Lower leg skin (tissue), 4 donors: ENCODE measurements at places on chromosomes 4 and X.

GRCh38 chr4:123444290-123444731, 47.7 kb downstream of the SPRY1 start:
- no peak for DNase-seq

GRCh38 chrX:20432048-20432447, 165.3 kb upstream of the RPS6KA3 start:
- DNase-seq = no peak

- no peak for DNase-seq
These were observed 32.2 kb upstream of the CCKAR start for GRCh38 chr4:26522478-26522877.

- no peak for DNase-seq
These were observed 186.9 kb downstream of the STK32B start for GRCh38 chr4:5238173-5238572.

DNA sequence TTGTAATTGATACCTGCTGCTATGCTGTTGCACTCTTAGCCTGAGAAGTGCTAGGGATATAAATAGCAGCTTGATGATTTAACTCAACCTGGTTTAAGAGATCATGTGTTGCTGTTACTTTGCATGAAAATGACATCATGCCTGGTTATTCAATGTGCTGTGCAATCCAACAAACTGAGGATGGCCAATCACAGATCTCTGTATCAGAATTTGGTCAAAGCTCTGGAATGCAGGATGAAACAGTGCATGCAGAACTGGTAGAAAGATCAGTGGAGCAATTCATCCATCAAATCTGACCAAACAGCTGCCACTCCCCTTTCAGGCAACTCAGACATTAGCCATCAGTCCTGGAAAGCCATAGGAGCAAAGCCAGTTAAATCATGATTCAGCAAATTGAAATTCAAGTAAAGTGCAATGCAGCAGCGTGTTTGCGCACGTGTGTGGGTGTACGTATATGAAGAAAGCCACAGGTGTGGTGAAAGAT, 160.3 kb upstream of the RASGEF1B start:
- DNase-seq = no peak

GRCh38 chrX:10230222-10230621, 73.4 kb downstream of the CLCN4 start:
- DNase-seq = no peak

DNA sequence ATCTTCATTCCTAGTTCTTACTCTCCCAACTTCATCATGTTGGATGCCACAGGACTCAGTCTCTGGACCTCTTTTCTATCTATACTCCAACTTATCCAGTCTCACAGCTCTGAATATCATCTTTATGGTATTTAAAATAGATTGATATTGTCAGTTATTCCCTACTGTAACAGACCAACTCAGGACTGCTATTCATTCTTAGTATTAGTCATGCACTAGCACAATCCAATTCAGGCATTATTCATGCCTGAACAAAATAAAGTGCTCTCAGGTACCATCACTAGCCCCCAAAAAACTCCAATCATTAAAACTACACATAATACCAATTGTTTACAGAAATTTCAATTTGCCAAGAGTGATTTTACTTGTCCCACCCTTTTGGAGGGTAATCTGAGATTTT, 37.7 kb downstream of the FRYL start:
- no peak for DNase-seq

DNA sequence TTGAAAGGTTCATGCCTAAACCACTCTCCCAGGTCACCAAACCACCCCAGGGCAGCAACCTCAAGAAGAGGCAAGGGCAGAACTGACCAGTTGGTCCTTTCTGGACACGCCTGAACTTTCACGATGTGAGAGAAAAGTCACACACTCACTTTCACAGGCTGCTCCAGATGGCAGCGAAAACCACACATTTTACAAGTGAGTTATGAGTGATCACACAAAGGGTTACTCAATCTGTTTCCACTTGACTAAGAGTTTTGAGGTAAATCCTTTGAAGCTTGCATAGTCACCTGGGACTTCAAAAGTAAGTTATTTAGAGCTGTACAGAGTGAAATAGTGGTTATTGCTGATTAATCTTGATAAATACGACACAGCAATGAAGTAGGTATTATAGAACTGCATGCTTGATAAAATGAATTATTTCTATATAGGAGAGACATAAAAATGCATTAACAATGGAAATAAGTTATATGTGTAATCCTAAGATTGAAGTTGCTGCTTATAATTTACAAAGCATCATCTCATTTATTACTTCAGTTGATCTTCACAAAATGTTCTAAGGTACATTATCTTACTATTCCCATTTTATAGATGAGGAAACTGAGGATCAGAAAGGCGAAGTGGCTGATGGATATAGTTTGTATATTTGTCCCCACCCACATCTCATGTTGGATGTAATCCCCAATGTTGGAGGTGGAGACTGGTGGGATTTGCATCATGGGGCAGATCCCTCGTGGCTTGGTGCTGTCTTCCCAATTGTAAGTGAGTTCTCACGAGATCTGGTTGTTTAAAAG, 103.0 kb upstream of the KLF3 start:
- no peak for DNase-seq

DNA sequence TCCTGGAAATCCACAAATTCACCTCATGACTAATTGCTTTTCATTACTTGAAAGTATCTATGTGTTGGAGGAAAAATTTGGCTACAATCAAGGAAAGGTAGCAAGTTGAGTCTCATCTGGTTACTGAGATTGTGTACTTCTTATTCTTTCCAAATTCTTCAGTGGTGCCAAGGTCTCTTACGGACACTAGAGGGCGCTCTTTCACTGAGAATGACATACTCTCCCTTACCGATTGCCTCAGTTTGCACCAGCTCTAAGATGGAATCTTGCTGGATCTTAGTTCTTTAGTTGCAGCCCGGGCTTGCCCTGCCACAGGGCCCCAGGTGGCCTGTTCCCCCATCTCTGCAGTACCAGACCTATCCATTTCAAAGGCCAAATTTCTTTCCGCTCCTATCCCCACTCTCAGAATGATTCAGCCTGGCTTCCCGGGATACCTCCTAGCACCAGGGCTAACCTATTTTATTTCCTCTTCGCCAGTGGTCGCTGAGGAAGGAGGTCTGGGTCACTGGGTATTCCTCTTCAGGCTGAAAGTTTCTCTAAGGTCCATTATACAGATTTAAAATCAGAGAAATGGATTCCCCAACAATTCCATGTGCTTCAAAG, 24.6 kb upstream of the GPR50 start:
- DNase-seq = no peak

DNA sequence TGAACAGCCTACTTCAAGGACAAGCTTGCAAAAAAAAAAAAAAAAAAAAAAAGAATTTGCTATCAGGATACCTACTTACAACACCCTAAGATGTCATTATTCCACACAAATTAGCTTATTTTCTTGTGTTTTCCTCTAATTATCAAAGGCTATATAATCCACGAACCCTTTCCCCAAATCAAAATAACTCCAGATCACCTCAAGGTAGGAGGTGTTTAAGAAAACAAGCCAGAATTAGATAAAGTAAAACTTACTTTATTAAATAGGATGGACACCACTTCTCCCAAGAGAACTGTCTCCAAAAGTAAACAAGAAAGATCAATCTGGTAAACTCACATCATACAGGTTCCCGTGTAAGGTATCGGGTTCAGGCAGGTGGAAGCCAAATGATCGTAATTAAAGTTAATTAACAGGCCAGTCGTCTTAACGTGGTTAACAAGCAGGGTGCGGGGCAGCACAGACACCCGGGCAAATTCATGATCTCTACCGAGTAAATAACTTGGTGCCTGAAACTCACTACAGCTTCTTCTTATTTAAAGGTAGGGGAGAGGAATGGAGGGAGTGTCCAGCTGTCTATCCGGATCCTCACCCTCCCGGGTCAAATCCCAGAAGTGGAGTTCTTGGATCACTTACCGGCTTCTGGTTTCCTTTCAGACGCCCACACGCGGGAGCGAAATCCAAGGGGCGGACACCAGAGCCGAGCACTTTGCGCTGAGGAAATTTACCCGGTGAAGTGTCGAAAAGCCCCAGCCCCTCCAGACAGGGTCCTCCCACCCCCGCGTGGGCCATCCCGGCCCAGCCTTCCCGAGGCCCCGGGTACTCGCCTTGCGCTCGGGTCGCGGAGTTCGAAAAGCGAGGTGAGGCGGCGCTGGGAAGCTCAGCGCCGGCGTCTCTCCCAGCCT, 708 bp downstream of the ARAP2 start:
- peak; percentile 87 for DNase-seq

- no peak for DNase-seq
These were observed 768 bp downstream of the MID2 start for GRCh38 chrX:107826238-107827029.

DNA sequence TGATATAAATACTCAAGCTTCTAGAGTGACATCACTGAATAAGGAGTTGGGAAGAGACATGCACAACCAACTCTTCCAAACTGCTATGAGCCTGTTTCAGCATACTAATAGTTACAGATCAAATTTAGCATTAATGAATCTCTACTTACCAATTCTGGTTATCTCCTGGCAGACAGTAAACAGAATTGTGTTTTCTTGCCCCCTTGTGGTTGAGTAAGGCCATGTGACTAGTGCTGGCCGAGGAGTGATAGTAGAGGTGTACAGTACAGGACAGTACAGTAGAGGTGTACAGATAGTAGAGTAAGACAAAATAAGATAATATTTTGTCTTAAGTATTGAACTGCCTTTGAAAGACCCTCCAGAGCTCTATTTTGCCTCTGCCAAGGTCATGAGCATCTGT, 681.4 kb downstream of the GABRG1 start:
- no peak for DNase-seq

DNA sequence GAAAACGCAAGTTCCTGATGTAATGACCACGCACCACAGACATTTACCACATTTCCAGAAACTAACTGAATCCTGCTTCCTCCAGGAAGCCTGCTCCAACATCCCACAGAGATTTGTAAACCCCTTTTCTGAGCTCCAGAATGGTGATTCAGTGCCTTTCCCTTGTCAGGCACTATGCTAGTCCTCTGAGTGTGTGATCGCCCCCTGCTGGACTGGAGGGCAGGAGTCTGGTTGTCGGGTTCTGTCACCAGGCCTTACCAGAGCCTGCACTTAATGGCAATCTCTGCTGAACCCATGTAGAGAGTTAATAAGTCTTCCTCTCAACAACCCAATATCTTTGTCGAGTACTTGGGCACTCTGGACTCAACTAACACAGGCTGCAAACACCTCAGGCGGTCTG, 14.5 kb upstream of the KDM5C start:
- DNase-seq = no peak

DNA sequence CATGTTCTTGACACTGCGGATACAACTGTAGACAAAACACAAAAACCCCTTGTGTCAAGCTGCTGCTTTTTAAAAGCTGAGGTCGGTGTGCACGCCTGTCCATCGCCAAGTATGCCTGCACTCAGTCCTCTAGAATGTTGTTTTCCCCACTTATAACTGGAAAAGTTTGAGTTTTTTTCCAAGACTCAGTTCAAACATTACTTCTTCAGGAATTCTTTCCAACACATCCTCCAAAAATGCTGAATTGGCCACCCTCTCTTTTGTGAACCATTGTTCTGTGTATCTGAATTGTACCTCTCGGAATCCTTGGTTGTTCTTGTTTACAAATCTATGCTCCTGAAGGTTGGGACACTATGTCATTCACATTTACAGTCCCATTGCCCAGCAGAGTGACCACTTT, 94.6 kb downstream of the REELD1 start:
- DNase-seq = no peak

DNA sequence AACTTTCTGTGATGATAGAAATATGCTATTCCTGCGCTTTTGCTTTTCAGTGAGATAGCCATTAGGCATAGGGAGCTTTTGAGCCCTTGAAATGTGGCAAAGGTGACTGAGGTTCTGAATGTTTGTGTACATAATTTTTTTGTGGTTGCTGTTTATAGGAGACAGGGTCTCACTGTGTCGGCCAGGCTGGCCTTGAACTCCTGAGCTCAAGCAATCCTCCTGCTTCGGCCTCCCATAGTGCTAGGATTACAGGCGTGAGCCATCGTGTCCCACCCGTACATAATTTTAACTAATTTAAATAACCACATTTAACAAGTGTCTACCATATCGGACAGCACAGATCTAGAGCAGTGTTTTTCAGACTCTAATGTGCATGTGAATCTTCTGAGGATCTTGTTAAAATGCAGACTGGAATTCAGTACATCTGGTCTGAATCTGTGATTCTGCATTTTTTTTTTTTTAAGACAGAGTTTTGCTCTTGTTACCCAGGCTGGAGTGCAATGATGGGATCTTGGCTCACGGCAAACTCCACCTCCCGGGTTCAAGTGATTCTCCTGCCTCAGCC, 45.3 kb downstream of the CASP6 start:
- no peak for DNase-seq

DNA sequence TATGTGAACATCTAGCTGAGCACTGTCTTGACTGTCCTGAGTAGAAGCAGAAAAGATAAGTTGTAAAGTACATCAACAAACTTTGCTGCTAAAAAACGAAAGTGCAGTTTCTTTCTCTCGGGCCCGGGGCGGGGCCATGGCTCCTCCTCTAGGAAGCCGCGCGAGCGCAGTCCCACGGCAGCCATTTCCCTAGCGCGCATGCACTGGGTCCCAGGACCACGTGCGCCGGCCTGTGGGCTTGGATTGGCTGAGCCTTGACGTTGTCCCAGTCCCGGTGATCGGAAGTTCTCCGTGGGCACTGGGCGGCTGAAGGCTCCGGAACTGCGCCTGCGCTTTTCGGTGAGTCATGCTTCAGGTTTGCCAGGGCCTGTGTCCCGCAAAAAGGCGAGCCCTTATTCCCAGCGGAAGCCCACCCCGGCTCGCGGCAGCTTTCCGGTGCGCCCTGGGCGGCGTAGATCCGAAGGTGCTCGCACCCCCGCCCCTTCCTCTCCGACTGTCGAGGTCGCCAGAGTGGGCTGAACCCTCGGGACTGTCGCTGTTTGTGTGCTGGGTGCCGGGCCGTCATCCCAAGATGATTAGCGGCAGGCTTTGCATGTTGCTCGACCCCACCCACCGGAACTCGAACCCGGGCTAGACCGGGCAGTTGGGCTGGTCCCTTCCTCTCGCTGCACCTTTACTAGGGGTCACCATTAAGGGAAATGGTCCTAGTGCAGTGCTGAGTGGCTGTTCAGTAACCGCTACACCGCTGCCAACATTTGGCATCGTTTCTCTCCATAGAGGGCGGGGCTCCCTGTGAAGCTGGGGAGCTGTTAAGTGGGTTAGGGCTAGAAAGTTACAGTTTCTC, at the start of gene TCEANC:
TSS of gene TCEANC (plus strand) at position 292 of the 844 bp plus-strand sequence. CDS start 9,368 bp downstream, outside the sequence.
- DNase-seq = peak; percentile 93

DNA sequence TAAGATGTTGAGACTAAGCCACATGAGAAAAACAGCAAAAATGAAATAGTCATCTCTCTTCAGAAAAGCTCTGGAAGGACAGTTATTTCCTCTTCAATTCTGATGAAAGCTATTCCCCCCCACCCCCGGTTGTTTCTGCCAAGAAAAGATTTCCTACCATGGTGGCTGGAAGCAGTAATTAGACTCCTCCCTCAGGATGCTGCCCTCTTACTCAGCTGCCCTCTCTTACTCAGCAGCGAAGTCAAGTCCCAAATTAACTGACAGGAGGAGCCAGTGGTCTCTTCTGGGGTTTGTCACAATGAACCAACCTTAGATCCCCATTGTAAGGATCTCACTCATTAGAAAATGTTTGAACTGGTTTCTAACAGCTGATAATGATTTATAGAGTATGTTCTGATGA, 38.0 kb downstream of the GPM6B start:
- no peak for DNase-seq

- DNase-seq = no peak
These were observed 255.9 kb upstream of the TET2 start for GRCh38 chr4:104890598-104891275.
